Skin of body (tissue), 3 donors: ENCODE measurements at places on chromosomes 16 and 17. TPM values are rescaled to one million over a fixed set of nuclear protein-coding genes. Genes with fewer than 3 reads are reported as not detected.

DNA sequence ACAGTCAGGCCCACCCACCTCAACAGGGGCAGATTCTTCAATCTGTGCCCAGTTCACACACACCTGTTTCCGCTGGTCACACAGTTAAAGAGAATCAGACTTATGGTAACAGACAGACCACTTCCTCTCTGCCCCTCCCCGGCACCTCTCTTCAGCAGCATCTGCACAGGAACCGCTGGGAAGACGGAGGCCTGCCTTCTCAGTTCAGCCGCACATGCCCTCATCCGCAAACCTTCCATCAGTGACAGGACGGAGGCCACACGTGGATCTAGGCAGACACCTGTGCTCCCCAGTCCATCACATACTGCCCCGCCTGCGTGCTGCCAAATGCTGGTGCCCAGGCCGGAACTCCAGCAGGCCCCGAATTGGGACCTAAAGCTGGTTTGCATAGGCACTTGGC is 10.3 kb downstream of the PHB1 start:
- no peak for DNase-seq

GRCh38 chr17:45948498-45948880 is 50.6 kb upstream of the STH start:
- no peak for DNase-seq

GRCh38 chr16:2787961-2788360 is 601 bp upstream of the PRSS33 start:
- DNase-seq: no peak

DNA sequence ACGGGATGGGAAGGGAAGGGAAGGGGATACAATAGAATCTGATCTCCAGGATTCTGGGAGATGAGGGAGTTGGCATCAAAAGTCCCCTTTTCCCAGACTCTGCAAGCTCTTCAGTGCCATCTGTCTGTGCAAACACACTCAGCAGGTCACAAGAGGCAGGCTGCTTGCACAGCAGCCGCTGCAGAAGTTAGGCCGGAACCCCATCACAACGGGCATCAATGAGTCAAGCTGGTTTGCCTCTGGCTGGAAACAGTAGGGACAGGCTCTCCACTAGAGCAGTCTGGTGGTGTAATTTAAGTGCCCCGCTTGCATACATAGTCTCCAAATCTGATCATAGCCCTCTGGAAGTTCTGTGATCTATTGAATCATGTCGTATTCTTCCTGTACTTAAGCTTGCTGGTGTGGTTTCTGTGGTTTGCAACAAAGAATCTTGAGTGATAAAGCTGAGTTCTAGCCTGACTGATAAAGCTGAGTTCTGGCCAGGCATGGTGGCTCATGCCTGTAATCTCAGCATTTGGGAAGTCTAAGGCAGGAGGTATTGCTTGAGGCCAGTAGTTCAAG is 33.7 kb upstream of the KDM8 start:
- DNase-seq: no peak

The ABCC11 gene
- total RNA-seq: 0.20 TPM

The CCL23 gene
- total RNA-seq: 0.39 TPM

The ZPBP2 gene
- total RNA-seq: not detected
